GM23248 (cell line): ENCODE measurements at places on chromosomes 16 and 17. TPM values are rescaled to one million over a fixed set of nuclear protein-coding genes. Genes with fewer than 3 reads are reported as not detected.

Gene FOXK2
- polyA plus RNA-seq: 5.6 and 6.6 TPM in 2 replicates

Gene SCGB1C2
- not detected in 2 replicates for polyA plus RNA-seq

GRCh38 chr17:58335061-58335731, 6.6 kb upstream of the TSPOAP1 start:
- no peaks in the 10 kb centered on the region for H3K36me3 ChIP-seq
- DNase-seq: no peak
- H3K4me3 ChIP-seq: no peak overlapping the region

GRCh38 chr16:83939266-83939855, 13.7 kb upstream of the OSGIN1 start:
- H3K36me3 ChIP-seq: no peaks in the 10 kb centered on the region
- H3K27me3 ChIP-seq: no peaks in the 10 kb centered on the region
- no peak overlapping the region for H3K27ac ChIP-seq

GRCh38 chr17:74211141-74211911, 2.0 kb upstream of the TTYH2 start:
- peak overlapping the region; percentile 86; the same call in 1 of the 2 replicates for H3K4me3 ChIP-seq
- H3K27me3 ChIP-seq: no peaks in the 10 kb centered on the region
- H3K27ac ChIP-seq: no peak overlapping the region; the same call in 1 of the 2 replicates
- DNase-seq: peak; percentile 36
- peaks cover 29% of the 10 kb centered on the region for H3K36me3 ChIP-seq

DNA sequence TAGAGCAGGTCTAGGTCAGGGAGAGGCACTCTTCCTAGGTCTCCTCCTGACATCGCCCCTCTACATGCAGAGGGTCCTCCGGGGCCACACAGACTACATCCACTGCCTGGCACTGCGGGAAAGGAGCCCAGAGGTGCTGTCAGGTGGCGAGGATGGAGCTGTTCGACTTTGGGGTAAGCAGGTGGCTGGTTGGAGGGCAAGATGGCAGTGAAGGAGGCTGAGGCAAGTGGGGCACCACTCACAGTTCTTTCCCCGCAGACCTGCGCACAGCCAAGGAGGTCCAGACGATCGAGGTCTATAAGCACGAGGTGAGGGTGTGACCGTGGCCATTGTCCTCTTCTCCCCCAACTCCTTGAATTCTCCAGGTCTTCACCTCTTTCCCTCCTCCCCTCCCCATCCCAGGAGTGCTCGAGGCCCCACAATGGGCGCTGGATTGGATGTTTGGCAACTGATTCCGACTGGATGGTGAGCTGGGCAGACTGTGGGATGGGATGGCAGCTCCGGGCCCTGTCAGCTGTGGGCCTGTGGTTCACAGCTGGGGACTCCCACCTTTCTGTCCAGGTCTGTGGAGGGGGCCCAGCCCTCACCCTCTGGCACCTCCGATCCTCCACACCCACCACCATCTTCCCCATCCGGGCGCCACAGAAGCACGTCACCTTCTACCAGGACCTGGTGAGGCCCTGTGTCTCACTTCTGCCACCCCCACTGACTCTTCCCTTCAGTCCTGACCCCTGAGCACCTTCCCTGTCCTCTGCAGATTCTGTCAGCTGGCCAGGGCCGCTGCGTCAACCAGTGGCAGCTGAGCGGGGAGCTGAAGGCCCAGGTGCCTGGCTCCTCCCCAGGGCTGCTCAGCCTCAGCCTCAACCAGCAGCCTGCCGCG, 3.0 kb downstream of the THOC6 start:
- no peak overlapping the region for H3K27ac ChIP-seq
- H3K27me3 ChIP-seq: no peaks in the 10 kb centered on the region
- peaks cover 9% of the 10 kb centered on the region for H3K4me1 ChIP-seq
- H3K36me3 ChIP-seq: peaks cover 2% of the 10 kb centered on the region; the same call in 1 of the 2 replicates

DNA sequence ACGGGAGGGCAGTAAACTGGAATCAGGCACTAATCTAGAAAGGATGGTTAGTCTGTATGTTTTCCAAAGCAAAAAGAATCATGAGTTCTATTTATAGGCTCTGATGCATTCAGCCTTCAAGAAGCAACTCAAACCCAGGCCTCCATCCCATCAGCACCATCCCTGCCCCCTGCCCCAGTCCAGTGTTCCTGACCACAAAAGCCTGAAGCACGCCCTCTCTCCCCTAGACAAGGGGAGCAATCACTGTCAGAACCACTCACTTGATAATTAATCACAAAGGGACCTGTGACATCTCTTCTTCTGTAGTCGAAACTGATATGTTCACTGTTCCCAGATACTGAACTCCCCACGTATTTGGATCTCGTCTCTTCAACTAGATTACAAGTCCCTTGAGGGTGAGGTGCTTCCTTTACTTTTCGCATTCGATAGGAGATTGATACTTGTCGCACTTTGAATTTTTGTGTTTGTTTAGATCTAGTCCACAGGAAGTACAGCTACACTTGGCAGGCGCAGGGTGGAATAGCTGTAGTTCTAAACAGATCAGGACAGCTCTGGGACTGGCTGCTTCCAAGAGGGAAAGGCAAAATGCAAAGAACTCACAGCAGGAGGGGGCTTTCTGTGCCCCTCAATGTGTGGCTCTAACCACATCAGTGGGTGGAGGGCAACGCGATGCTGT, 36.4 kb upstream of the CCDC182 start:
- DNase-seq: no peak
- H3K27me3 ChIP-seq: peaks cover 23% of the 10 kb centered on the region; the same call in 1 of the 2 replicates
- H3K36me3 ChIP-seq: no peaks in the 10 kb centered on the region

GRCh38 chr16:15425861-15426260, 8.5 kb upstream of the BMERB1 start:
- H3K27ac ChIP-seq: no peak overlapping the region
- H3K4me1 ChIP-seq: peaks cover 5% of the 10 kb centered on the region; the same call in 1 of the 2 replicates
- DNase-seq: no peak
- no peaks in the 10 kb centered on the region for H3K27me3 ChIP-seq
